Stimulated activated CD8-positive, alpha-beta memory T cell treated with anti-CD3 and anti-CD28 coated beads, Interleukin-15, amount 100 ng/mL, for 24 hours (primary cell): ENCODE measurements at places on chromosomes 16 and 17.

DNA sequence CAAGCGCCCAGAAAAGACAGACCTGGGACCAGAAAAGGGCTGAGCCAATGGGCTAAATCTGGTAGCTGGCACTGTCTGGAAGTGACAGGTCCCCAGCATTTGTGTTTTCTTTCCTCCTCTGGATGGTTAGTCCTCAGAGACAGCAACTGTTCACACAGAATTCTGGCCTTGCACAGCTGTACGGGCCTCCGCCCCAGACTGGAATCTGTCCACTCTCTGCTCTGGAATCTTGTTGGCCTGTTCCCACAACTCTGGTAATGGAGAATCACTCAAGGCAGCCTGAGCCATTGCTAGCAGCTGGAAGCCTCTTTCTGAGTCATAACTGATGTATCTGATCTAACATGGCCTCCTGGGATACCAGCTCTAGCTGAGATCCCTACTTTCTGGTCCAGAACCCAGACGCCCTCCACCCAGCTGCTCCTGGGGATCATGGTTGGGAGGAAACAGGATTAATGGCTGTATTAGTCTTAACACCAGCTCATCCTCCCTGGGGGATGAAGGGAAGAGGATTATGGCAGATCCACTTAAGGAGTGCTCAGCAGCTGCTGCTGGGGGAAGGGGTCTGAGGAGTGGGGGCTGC, 9.1 kb downstream of the ZNF668 start:
- no peak for DNase-seq

DNA sequence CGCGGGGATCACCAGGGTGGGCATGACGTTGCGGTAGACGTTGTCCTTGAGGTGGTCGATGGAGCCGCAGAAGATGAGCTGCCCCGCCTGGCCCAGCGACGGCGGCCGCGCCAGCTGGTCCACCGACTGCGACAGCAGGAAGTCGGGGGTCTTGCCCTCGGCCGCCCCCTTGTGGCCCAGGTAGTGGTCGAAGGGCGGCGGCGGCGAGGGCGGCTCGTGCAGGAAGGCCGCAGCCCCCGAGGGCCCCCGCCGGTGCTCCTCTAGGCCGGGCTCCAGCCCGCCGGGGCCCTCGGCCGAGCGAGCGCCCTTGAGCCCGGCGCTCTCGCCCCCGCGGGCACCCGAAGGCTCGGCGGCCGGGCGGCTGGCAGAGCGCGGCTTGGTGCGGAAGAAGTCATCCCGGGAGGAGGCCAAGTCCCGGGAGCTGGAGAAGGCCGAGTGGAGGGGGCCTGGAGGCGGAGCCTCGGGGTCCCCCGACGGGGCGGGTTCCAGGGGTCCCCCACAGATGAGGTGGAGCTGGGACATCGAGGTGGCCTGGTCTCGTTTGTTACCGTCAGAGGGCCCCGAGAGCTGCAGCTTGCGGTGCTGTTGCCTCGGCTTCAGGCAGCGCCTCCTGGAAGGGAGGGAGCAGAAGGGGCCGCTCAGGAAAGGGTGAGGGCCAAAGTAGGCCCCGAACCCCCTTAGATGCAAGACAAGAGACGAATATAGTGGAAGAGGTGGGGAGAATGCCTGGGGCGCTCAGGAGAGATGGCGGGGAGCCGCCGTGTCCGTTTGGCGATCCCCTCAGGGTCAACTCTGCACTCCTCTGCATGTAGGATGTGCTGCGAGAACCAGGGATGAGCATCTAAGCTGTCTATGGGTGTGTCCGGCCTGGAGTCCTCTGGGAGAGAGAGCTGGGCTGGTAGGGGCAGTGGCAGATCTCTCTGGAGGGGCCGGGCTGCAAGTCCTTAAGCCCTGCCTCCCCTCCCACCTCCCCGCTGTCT, 8.8 kb downstream of the FAM171A2 start:
- peak; percentile 40 for DNase-seq

- DNase-seq, result no peak
Observed at GRCh38 chr16:89422527-89422904, 67.8 kb downstream of the ANKRD11 start.

DNA sequence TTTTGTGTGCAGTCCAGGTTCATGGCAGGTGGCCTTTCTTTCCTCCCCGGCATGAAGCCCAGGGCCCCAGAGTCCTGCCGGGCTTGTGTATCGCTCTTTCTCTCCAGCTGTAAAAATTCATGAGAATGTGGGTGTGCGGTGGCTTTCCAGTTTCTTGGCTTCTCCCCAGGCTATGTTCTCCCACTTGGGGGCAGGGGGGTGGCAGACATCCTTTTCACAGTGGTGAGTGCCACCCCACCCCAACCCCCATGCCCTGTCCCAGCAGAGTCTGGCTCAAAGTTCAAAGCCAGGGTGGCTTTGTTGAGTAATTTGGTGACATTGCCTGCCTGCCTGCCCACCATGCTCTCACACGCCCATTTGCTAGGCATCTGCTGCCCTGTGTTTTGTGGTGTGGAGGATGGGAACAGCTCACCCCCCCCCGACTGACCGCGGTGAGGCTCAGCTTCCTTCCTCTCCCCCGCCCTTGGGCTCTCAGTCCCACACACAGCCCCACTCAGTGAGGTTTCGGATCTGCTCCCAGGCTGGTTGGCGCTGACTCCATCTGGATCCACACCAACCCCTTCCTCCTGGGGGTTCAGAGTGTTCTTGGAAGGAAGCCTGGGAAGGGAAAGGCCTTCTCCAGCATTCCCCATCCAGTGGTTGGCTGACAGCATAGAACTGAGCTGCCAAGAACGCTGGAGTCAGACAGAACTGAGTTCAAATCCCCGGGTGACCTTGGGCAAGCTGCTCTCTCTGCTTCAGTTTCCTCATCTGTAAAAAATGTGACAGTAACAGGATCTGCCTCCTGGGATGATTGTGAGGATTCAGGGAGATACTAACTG, 36.0 kb downstream of the CHD9 start:
- no peak for DNase-seq

DNA sequence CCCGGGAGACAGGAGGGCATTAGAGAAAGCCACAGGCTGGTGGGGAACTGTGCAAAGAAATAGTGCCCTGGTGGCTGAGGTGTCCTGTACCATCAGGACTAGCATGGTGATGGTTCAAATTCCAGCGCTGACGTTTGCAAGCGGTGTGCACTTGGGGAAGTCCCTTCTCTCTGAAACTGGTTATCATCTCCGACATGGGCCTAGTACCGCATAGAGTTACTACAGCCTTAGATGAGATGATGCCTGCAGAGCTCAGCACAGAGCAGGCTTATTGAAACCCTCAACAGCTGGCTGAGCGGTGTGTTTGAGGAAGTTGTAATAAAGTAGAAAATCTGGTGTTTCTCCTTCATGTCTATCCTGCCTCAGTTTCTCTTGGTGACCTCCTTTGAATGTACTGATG, 136.7 kb upstream of the WSCD1 start:
- no peak for DNase-seq

DNA sequence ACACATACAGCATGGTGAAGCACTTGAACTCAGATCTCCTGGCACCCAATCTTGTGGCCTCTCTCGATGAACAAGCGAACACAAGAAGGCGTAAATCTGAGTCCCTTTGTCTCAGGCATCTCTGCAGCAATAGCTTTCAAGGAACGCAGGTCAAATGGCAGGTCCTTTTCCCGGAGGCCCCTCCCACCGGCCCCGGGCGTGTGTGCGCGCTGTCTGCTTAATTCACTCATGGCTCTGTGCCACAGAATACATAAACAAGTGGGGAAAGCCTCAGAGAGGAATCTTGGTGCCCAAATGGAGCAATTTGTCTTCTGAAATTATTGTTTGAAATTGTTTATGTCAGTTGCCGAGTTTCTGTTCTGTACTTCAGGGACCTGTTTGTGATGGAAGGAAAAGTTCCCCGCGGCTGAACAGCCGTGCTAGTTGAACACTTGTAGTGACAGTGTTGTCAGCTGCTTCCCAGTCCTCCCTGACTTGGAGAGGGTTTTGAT, 14.8 kb downstream of the MYOCD start:
- DNase-seq, result no peak

GRCh38 chr17:66747578-66748275, 87.2 kb upstream of the CACNG5 start:
- DNase-seq, result no peak

- DNase-seq, result no peak
Observed at GRCh38 chr16:79190542-79190941, 410.0 kb downstream of the MAF start.

DNA sequence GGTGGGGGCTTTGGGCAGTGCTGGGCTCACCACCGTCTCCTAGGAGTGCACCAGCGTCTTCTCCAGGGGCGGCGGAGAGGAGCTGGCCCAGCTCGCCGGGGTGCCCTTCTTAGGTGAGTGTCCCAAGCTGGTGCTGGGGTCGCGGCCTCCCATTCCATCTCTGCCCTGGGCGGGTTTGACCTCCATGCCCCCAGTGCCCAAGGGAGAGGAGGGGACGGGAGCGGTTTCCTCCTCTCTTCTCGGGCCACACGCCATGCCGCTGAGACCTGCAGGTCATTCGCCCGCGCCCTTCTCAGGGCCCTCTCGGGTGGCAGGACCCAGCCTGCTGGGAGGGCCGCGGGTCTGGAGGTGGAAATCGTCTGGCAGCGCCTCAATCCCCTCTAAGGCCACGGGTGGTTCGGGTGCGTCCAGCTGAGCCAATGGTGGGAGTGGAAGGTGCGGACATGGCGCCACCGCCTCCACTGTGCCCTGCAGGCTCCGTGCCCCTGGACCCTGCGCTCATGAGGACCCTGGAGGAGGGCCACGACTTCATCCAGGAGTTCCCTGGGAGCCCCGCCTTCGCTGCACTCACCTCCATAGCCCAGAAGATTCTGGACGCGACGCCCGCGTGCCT, 5.3 kb downstream of the IGFALS start:
- no peak for DNase-seq

GRCh38 chr17:77884967-77885641, 73.4 kb upstream of the TNRC6C start:
- DNase-seq, result no peak

- no peak for DNase-seq
Observed at GRCh38 chr17:15660077-15660476, 24.0 kb downstream of the TRIM16 start.

- DNase-seq, result no peak
Observed at GRCh38 chr16:87764600-87765472, 950 bp downstream of the KLHDC4 start.

GRCh38 chr16:77066896-77067496, 124.0 kb upstream of the MON1B start:
- DNase-seq, result no peak

- DNase-seq, result no peak
Observed at GRCh38 chr17:1511756-1512321, 4.6 kb downstream of the INPP5K start.

GRCh38 chr17:37726248-37726647, 18.6 kb downstream of the HNF1B start:
- DNase-seq, result no peak

DNA sequence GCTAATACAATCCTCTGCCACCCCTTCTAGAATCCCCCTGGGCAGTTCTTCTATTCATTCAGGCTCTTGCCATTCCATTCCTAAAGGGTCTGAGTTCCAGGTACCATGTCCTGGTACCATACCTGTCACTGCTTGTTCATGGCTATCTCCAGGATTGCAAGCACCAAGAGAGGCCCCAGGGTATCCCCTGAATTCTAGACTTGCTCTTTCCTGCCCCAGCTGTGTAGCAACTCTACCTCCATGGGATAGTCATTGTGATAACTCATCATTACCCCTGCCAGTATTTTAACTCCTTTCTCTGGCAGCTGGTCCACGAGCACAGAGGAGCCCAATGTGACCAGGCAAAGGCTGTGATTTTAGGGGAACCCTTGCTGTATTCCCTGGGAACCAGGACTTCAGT, 143.7 kb upstream of the CDH5 start:
- DNase-seq, result no peak

GRCh38 chr17:82231562-82232321, 2.9 kb downstream of the SLC16A3 start:
- no peak for DNase-seq

DNA sequence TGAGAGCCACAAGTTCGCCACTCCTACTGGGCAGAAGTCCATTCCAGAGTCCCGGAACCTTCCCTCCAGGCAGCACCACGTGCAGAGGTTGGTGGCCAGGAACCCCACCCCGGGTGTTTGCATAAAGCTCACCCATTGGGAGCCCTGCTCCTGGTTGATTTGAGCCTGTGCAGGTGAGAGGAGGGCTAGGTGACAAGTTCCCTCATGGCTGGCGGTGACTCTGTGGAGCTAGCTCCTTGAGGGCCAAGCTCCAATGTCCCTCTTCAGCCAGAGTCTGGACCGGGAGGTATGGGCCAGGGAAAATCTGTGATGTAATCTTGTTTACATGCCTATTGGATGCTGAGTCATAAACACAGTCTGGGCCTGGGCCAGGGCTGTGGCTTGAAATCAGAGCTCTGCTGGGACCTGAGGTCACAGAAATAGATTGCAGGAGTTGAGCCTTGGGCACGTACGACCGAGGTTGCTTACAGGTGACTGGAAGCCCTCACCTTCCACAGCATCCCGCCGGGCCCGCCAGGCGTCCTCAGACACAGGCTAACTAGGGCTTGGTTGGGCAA, 118.9 kb downstream of the AATF start:
- DNase-seq, result no peak

GRCh38 chr17:36136439-36136838, 32.8 kb downstream of the CCL4 start:
- no peak for DNase-seq

DNA sequence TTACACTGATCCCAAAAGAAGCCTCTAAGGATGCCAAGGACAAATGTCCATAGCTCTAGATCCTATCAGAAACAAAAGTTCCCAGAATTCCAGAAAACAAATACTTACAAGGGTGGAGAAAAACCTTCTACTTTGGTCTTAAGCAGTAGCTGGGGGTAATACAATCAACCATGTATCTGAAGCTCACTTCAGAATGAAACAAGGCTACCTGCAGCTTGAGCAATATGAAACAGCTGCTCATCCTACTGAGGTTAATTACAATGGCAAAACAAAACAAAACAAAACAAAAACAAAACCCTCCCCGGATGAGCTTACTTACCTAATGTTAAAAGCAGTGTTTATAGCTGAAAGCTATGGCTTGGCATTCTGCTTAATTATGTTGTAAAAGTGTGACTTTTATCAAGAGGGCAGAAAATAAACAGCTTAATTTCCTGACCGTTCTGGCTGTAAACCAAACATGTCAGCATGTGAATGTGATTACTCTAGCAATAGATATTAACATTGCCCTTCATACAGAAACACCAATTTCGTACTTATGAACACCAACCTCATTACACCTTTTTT, 10.5 kb downstream of the PDZD9 start:
- DNase-seq, result no peak

GRCh38 chr16:49767998-49768397, 87.9 kb downstream of the ZNF423 start:
- no peak for DNase-seq

DNA sequence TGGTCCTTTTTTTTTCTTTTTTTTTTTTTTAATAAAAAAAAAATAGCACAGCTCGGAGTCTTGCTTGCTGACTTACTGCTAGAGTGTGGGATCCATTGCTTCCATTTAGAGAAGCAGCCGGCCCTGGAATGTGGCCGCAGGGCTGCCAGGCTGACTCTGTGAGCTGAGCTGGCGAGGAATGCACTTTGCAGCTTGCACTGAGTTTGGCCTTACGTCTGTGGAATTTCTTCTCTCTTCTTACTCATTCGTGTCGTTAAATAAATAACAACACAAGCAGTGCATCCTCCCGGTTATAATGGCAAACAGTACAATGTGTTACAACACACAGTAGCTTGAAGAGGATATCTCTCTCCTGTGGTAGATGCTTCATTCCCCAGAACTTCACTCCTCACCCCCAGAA, 69.2 kb downstream of the PRKCB start:
- no peak for DNase-seq
